ENCODE measurements at places on chromosomes 3 and 15.

- DNase-seq: no peak
Measured at GRCh38 chr15:25989327-25989726, 126.2 kb upstream of the ATP10A start.

DNA sequence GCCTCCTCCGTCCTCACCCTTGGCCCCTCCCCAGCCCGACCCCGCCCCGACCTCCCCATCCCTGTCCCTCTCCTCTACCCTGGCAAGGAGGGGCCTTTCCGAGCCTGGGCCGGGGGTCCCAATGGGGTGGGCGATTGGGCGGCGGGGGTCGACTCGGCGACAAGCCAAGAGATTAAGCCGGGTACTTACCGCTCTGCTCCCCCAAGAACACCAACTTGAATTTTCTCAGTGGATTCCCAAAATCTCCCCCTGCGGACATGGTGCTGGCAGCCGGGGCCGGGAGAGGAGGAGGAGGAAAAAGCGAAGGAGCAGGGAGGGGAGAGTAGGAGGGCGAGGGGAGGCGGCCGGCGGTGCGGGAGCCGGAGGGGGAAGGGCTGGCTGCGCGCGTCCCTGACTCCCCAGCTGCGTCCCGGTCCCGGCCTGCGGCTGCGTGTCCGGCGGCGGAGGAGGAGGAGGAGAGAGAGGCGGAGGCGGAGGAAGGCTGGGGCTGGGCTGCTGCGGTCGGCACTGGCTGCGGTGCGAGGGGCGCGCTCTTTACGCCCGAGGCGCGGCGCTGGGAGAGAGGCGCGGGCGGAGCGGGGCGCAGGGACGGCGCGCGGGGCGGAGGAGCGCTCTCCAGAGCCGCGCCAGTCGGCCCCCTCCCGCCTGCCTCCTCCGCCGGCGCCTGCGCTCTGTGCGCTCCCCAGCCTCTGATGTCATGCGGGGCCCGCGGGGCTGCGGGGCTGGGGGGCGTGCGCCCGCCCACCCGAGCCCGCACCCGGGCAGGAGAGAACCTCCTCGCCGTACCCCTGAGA is at the start of gene RAB6B:
Gene RAB6B (minus strand): TSS at position 675 of the 794 bp plus-strand sequence. CDS start 416 bp downstream, at position 259.
- peak; percentile 44 for DNase-seq

DNA sequence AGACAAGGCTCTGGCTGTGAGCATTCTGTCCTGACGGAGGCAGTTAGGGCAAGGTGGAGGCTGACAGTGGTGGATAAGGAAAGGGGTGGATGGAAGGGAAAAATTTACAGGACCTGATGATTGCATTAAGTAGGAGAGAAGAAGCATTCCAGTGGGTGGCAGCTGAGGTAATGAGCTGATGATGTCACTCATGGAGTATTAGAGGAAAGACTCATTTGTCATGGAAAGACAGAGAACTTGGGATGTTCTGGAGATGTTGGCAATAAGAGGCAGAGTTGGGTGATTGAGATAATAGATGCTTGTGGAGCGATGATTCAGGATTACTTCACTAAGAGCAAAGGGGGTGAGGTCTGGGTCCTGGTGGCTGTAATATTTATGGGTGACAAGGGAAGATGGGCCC is 63.6 kb upstream of the SCN5A start:
- no peak for DNase-seq

DNA sequence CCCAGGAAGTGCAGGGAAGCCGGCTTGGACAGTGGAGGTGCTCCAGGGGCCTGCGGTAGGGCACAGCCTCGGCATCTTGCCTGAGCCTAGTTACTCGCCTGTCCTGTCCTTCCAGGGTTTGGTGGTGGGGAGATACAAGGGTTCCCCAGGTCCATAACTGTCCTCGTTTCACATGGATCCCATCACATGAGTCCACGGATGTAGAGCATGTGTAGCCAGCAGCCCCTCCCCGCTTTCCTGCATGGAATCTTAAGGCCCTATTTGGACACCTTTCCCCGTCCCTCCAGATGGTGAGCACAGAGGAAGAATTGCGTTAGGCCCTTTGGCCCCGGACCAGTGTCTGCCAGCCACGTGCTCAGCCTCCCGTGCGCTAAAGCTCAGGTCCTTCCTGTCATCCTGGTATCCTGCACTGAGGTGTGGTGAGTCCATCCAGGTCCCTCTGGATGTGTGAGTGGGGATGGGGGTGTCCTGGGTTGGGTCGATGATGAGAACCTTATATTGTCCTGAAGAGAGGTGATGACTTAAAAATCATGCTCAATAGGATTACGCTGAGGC is 230.4 kb downstream of the SNRPN start:
- no peak for DNase-seq
